ENCODE measurements at places on chromosomes 3 and 15.

DNA sequence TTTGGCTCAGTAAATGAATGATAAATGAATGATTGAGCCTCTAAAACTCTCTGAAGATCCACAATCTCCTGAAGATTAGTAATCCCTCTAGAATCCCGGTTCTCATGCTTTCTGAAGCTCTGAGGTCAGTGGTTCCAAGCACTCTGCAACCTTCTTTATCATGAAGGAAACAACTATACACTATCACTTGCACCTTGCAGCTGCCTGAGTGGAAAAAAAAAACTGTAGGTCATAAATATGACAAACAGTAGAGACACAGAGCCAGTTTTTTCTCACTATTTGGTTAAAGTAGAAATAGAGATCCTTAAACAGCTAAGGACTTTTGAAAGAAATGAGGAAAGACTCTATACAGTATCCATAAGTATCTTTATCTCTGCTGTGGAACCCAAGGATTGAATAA is 122.0 kb upstream of the CRBN start:
- no peak for DNase-seq

DNA sequence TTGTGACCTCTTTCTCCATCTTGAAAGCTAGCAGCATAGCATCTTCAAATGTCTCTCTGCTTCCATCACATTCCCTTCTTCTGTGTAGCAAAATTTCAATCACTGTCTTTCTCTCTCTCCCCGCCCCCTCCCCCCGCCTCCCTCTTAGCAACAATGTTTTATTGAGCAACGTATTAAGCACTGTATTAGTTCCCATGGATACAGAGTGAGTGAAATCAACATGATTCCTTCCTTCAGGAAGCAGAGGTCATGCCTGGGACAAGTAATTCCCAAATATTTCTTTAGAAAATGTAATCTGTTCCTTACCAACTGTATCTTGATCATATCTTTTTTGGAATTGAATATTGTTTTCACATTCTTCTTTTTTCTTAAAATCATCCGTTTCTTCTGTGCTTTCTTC is 373.7 kb upstream of the NECTIN3 start:
- DNase-seq: no peak

GRCh38 chr15:57696146-57696545 is 10.4 kb upstream of the POLR2M start:
- DNase-seq: no peak

DNA sequence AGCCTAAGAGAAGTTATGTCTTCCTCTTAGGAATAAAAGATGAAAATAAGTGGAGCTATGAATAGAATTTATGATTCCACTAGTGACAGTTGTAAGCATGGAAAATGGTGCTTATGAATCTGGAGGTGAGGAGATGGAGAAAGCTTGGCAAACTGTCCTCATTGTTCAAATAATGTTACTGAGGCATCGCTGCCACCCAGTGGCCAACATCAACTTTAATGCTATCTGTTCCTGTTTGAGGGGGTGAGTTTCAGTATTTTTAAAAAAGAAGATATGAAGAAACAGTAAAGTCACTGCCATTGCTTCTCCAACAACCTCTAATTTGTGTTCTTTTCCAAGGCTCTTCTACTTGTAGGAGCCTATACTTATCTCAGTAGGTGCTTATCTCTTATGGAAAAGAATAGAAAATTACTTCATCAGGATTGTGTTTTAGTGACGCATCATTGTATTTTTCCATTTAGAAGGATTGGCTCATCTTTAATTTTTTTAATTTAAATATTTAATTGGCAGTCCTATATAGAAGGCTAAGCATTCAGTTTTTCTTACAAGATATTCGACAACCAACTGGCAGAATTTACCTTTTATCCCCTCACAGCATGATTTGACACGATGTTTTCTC is 260.4 kb upstream of the P2RY1 start:
- DNase-seq: peak; percentile 7

- no peak for DNase-seq
Measured at GRCh38 chr3:45078910-45079522, 52.9 kb downstream of the CLEC3B start.

GRCh38 chr15:42313463-42313862 is 40.2 kb upstream of the TMEM87A start:
- no peak for DNase-seq

- DNase-seq: no peak
Measured at GRCh38 chr3:192351441-192351840, 375.9 kb downstream of the FGF12 start.

- DNase-seq: no peak
Measured at GRCh38 chr3:4139462-4140140, 163.6 kb upstream of the SETMAR start.

GRCh38 chr15:71435552-71435951 is 320.3 kb downstream of the THSD4 start:
- DNase-seq: no peak

- DNase-seq: no peak
Measured at GRCh38 chr3:72338942-72339669, 509.1 kb downstream of the SHQ1 start.

GRCh38 chr15:69457304-69458280 is 5.0 kb downstream of the RPLP1 start:
- no peak for DNase-seq

DNA sequence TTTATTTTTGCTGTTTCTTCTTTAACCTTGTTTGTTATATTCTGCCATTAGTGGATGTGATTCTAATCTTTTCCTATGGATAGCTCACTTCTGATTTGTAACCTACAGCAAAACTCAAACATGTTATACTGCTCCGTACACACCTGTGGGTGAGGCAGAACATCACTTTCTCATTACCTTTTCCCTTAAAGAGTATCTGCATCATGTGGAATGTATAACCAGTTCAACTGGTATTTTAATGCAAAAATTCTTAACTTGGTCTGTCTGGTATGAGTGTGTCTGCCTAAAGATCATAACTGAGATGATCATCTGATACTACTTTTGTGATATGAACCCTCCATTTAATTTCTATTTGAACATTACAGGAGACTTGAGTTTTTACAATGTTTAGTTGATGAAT is 13.0 kb upstream of the UPK1B start:
- DNase-seq: no peak

DNA sequence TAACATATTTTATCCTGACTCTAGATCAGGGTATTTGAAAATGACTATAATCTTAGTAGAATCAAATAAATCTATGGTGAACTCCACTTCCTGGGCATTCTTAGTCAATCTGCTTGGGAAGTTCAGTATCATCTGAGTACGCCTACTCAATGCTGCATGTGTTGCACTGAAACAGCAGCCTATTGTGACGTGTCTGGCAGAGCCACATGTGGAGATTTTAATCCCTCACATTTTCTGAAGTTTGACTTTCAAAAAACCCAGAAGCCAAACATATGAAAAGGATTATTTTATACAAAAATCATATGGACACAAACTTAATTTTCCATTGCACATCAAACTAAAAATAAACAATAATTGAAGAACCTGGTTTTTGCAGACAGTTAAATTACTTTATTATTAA is 798.3 kb downstream of the ROBO1 start:
- DNase-seq: no peak

DNA sequence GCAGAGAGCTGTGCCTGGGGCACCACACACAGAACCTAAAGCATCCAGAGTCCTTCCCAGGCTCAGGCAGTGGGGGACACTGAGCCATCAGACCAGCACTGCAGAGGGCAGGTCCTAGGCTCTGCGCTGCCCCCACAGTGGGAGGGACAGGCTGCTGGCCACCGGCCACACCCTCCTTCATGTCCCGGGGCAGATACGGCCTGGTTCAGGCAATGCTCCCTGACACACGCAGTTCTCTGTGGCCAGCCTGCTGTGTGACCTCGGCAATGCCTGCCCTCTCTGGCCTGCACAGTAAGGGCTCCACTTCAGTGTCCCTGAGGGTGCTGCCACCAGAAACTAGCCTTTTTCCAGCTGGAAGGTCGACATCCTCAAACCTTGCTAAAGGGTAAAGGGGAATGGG is 12.4 kb downstream of the LINGO1 start:
- DNase-seq: no peak

All from activated gamma-delta T cell treated with Interleukin-2 at 50 U/mL for 16 hours (primary cell).